Thoracic aorta (tissue), 2 donors: ENCODE measurements at places on chromosomes 3 and 15.

DNA sequence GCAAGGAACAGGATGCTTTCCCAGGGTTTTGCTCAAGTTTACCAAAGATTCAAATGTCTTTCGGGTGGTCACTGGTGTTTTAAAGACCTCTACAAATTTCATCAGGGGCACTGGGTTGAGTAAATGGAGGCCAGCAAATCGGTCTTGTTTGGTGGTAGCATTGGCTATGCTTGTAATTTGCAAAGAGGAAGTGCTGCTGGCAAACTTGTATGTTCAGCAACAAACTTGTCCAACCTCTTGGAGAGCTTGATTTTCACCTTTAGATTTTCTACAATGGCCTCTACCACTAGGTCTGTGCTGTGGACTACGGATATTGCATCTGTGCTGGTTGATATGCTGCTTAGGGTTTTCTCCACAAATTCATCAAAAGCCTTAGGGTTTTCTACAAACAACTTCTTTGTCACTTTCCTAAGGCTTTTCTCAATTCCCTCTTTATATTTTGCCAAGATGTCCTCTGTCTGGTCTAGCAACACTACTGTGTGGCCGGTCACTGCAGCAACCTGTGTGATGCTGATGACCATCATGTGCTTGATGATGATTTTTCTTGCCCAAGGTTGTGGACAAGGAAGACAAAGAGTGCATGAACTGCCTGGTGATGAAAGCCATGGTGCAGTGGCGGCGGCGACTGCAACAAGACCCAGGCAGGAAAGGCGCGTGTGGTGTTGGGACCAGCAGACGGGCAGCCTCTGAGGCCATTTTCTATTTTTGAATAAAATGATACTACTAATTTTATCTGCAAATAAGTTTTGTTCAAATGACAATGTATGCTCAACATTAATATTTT is 50.8 kb downstream of the RFX7 start:
- no peak for DNase-seq

DNA sequence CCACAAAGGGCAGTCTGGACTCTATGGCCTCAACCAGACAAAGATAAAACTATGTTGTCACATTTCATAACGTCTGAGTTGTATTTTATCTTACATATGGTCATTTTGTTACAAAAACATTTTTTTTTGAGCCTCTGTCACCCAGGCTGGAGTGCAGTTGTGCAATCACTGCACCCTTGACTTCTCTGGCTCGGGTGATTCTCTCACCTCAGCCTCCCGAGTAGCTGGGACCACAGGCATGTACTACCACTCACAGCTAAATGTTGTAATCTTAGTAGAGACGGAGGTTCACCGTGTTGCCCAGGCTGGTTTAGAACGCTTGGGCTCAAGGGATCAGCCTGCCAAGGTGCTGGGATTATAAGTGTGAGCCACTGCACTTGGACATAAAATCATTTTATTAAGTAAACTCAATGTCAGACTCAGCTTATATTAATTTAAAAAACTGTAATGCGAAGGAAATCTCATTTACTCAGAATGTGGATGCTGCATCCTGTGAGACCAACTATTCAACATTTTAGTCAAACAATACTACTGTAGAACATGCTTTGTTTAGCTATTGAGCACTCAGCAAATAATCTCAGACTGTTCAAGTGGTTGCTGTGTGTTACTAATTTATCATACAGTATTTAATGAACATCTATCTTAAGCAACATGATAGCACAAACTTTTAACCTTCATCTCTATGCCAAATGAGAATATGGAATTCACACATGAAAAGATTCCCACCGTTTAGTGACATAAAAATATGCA is 209.2 kb downstream of the TBL1XR1 start:
- no peak for DNase-seq

DNA sequence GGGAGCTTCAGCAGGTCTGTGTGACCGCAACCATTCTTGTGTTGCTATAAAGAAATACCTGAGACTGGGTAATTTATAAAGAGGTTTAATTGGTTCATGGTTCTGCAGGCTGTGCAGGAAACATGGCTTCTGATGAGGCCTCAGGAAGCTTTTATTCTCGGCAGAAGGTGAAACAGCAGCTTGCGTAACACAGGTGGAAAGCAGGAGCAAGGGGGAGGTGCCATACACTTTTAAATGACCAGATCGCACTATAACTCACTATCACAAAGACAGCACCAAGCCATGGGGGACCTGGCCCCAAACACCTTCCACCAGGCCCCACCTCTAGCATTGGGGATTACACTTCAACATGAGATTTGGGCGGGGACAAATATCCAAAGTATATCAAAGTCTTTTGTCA is 8.3 kb upstream of the CIB2 start:
- no peak for DNase-seq

DNA sequence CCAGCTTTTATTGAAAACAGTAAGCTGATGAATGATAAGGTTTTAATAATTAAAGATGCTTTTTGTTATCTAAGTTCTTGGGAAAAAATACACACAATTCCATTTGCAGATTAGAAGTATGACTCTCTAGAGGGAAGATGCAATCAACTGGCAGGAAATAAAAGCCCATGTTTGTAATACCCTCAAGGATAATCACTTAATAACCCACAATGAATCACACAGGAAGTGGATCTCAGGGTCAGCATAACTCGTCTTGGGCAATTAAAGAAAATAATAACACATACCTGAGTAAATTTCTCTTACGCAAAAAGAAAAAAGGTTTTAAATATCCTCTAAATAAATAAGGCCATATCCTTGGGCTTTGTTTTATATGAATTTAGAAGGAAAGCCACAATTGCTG is 9.4 kb upstream of the EID1 start:
- no peak for DNase-seq

DNA sequence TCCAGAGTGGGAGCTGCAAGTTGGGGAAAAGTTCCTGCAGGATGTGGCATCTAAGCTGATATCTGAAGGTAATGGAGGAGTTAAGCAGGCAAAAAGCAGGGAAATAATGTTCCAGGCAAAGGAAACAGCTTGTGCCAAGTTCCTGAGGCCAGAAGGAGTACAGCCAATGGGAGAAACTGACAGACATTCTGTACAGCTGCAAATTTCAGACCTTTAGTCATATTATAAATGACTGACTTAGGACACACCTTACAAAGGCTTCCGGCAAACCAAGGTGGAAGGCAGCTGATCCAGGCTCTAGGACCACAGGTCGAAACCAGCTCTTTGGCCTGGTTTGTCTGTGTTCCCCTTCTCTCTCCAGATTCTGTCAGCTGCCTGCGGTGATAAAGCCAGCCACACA is 9.3 kb downstream of the WWTR1 start:
- DNase-seq, result no peak

GRCh38 chr15:28987337-28987736 is 101.6 kb downstream of the APBA2 start:
- DNase-seq, result no peak

- no peak for DNase-seq
These were observed 184.0 kb downstream of the KCNAB1 start for GRCh38 chr3:156304406-156304805.

DNA sequence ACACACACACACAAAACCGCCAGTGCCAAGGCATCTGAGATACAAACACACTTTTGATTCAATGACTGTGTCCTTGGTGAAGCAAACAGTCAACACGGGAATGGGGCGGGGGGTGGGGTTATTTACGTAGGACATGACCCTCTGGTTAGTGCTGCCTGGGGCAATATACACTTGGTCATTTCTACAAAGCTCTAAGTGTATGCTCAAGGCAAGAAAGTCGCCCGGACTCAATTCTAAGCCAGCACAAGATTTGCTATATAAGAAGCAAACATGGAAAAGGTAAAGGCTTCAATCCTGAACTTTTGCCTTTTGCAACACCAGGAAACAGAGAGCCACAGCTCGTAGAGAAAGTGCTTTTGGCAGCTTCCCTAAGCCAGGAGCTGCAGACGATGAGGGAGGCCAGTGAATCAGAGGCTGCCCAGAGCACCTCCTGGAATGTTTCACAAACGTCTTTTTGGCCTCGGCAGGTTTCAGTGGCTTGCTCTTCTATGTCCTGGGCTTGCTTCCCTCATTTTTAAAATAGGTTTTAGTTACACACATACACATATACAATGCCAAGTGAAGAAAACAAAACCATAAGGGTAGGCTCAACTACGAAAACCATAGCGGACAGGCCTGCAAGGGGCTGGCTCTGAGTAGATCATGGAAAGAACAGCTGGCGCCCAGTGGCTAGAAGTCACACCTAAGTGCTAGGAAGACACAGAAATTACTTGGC is 73.6 kb downstream of the TM4SF4 start:
- no peak for DNase-seq

DNA sequence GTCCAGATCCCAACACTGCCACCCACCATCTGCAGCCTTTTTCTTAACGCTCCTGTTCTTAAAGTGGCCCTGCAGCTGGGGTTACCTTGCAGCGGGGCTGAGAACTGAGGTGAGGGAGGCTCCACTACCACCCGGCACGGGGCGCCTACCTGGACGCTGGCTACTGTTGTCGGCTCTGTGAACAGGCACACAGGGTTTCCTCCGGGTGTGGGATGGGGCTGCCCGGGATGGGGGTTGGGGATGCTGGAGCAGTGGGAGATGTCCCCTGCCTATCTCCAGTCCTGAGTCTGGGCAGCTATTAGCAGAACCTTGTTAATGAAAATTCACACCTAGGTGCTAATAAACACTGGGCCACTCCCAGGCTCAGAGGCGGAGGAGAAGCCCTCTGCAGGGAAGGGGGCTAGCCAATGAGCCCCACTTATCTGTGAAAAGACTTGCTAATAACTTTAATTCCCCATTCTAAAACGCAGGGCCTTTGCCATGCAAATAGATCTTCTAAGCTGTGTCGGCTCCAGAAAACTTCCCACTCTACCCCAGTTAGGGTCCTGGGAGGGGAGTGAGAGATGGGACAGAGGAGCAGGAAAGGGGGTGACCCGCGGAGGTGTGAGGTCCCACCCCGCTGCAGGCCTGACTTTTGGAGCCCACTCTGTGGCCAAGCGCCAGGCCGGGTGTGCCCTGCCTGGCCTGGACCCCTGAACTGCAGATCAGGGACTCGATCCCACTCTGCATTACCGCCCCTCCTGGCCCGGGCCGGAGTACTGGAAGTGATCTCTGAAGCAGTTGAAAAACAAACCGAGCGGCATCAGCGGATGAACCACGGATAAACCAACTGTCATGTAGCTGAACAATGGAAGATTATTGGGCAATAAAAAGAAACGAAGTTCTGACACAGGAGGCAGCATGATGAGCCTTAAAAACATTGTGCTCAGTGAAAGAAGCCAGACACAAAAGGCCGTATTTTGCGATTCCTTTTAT is 3.1 kb downstream of the MESP1 start:
- no peak for DNase-seq

- DNase-seq, result no peak
These were observed 53.1 kb downstream of the SLC4A7 start for GRCh38 chr3:27431116-27431515.

DNA sequence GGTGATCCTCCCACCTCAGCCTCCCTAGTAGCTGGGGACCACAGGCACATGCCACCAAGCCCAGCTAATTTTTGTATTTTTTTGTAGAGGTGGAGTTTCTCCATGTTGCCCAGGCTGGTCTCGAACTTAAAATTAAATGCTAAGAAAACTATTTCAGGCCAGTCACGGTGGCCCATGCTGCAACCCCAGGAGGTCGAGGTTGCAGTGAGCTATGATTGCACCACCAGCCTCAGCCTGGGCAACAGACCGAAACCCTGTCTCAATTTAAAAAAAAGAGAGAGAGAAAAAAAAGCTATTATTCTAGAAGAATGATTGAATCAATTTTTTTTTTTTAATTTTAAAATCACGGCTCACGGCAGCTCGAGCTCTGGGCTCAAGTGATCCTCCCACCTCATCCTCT is 4.7 kb downstream of the SLC51A start:
- no peak for DNase-seq

DNA sequence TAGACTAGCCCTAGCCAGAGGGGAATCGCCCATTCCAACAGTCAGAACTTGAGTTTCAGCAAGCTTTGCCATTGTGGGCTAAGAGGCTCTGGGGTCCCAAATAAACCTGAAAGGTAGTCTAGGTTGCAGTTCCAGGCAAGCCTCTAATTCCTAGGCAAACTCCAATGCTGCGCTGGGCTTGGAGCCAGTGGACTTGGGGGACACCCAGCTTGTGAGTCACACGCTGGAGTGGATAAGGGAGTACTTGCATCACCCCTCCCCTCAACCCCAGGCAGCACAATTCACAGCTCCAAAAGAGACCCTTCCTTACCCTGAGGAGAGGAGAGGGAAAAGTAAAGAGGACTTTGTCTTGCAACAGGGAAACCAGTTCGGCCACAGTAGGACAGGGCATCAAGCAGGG is 105.2 kb upstream of the DPPA4 start:
- DNase-seq, result no peak

DNA sequence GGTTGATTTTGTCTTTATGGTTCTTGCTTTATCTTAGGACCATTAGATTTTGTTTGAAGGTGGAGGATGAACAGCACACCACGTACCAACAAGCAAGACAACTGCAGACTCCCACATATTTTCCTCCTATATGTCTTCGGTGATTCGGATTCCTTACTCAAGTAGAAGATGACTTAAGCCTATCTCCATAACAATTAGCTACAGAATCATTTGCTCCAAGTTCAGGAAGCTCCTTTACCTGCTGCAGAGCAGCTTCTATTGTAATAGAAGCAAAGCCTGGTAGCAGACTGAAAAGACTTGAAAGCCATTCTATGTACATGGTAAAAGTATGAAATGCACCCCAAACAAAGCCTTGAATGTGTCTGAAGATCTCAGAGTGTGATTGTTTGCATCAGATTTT is 229.0 kb downstream of the SOX2 start:
- DNase-seq, result no peak

GRCh38 chr3:117856354-117856753 is 1146.8 kb downstream of the TUSC7 start:
- DNase-seq, result no peak

DNA sequence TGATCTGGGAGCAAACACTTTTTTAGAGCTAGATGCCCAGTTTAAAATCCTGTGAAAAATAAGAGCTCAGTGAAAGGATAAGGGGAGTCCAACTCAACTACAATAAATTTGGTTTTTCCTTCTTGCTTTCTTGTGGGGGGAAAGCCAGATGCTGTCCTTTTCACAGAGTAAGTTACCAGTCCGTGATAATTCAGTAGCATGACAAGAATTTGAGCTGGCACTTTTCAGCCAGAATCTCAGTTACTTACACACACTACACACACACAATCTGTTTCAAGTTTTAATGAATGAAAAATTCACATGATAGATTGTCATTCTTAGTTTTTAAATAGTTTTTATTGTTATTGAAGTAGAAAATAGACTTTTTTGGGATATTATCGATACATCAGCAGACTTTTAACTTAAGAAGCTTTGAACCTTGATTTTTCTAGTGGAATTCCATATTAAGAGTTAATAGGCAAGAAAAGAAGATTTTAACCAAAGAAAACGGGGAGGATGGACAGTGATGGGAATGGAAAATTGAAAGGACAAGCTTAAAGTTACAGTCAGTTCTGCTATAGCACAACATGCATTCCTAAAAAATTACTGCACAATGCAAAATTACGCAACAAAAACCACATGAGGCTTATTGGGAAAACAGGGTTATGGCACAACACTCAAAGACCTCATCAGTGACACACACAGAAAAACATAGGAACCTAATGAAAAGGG is 47.0 kb downstream of the PSMD6 start:
- DNase-seq, result no peak

GRCh38 chr3:25547103-25547502 is 117.6 kb downstream of the TOP2B start:
- no peak for DNase-seq

GRCh38 chr3:23667536-23668429 is 138.0 kb upstream of the UBE2E1 start:
- DNase-seq, result no peak

GRCh38 chr3:170424879-170425278 is 6.2 kb downstream of the CLDN11 start:
- no peak for DNase-seq

- DNase-seq, result no peak
These were observed 28.2 kb downstream of the B3GNT5 start for GRCh38 chr3:183281126-183281797.

GRCh38 chr3:139824864-139825263 is 110.1 kb upstream of the CLSTN2 start:
- DNase-seq, result no peak
